ENCODE measurements at places on chromosomes 5 and 9.

GRCh38 chr5:129746876-129747275, 1.0 kb upstream of the MINAR2 start:
- DNase-seq: no peak

DNA sequence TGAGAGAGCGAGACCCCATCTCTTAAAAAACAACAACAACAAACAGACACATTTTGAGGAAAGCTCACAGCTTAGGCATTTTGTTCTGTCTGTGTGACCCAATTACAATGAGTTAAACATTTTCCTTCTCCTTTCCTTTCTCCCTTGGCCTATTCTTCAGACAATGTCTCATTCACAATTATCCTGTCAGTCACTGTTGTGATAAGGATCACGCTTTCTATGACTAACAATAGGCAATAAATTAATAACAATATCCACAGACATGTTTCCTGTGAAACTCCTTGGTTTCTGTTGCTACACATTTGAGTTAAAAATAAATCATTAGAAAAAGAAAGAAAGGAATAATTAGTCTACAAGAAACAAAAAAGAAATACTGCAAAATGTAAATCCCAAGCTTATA, 19.8 kb upstream of the CARTPT start:
- no peak for DNase-seq

DNA sequence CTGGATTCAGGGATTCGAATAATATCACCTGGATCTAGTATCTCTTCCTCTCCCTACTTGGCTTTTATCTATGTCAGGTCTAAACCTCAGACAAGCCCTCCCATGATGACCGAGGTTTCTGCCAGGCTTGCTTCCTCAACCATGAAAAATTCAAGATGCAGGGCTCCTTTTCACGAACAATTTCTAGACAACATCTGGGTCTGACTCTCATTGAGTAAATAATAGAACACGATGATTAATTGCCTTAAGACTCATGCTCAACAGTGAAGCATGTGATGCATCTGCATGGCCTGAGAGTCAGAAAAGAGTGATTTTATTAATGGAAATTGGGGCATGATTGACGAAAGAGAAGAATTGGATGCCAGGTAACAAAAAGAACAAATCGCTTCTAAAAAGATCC, 277.2 kb upstream of the ZNF608 start:
- no peak for DNase-seq

- no peak for DNase-seq
Observed at GRCh38 chr9:82553654-82554366, 509.1 kb downstream of the RASEF start.

- DNase-seq: no peak
Observed at GRCh38 chr5:147081311-147081764, 153.5 kb upstream of the STK32A start.

GRCh38 chr9:31137176-31138160, 1247.0 kb upstream of the ACO1 start:
- DNase-seq: no peak

- no peak for DNase-seq
Observed at GRCh38 chr5:111121926-111122325, 29.8 kb downstream of the WDR36 start.

DNA sequence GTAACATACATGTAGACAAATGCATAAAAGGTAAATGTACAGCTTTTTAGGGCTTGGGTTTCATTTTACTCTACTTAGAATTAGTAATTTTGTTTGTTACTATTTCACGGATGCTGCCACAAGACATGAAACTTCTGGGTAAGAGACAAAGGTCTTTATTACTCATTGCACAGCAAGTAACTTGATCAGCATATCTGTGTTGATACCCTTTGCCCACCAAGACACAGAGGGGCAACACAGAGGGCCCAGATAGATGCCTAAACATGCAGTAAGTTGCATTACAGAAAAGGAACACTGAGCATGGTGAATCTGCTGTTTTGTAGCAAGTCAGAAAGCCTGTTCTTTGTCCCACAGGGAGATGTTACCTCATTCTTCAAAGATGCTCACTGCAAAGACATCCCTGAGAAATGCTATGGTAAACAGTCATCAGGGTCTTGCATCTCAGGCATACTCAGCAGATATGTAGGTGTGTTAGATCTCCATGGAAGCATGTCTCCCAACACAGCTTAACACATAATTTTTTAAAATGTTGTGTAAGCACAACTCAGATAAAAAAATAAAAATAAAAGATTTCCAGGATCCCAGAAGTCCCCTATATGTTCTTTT, 10.3 kb downstream of the ITGA2 start:
- no peak for DNase-seq

- DNase-seq: no peak
Observed at GRCh38 chr9:109971226-109971625, 191.2 kb downstream of the PALM2AKAP2 start.

GRCh38 chr5:150489360-150490295, 18.3 kb upstream of the NDST1 start:
- DNase-seq: no peak

GRCh38 chr5:135229679-135230132, 169.3 kb downstream of the MACROH2A1 start:
- DNase-seq: no peak

GRCh38 chr9:131036529-131037334, 27.8 kb downstream of the LAMC3 start:
- no peak for DNase-seq

DNA sequence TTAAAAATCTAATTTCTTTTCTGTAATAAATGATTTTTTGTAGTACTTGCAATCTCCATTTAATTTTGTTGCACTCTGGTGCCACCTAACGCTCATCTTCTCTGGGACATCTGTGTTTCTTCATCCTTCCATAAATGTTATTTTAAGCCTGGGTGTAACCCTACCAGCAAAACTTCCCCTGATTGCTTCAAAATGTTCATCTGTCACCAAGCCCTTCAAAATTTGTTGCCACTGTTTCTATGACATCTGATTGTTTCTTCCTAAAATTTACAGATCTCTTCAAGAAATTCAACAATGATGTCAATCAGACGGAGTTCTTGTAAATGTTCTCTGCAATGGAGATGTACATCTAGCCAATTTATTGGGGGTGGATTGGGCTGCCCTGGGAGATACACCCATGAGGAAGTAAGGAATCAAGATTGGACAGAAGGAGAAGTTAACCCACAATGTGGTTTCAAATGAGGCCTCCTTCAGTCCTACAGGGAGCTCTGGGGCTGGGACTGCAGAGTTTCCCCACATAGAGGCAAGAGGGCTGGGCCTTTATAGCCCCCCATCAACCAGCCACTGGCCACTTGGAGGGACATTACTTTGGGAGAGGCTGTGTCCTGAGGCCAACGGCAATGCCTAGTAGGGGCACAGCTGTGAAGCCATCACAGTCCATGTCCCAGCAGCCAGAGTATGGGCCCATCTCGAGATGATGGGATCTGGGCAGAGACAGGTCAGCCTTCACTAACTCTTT, 23.3 kb downstream of the MCTP1 start:
- DNase-seq: no peak

GRCh38 chr5:144004146-144004545, 166.3 kb downstream of the YIPF5 start:
- DNase-seq: no peak

- no peak for DNase-seq
Observed at GRCh38 chr9:79111653-79112052, 460.1 kb upstream of the TLE4 start.

DNA sequence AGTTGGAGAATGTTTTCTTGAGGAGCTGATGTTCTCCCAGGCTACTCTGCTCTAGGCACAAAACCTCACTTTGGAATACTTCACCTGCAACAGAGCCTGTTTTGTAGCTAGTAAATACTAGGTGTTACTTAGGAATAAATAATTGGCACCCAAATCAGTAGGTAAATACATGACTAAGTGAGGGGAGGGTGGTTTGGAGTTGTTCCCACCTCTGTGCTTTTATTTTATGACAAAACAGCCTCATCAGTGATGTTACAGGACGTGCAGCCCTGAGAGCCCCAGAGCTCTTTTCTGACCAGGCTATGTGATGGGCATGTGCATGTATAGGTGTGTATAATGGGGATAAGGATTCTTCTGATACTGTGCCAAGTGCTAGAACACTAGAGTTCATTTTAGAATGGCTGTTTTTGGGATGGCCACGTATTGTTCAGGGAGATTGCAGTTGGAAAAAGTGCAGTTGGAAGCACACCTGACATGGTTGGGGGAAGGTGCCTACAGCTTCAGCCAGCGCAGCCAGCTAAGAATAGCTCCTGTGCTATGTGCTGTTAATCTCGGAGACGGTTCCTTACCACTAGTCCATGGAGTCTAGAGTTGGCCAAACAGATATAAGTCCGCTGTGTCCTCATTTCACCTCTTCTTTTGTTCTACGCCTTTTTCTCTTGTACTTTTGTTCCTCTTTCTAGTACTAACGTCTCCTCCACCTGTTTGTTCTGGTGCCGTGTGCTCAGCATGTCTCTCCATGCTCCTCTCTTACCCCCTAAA, 284.7 kb downstream of the FANCC start:
- DNase-seq: no peak

GRCh38 chr9:136512651-136513071, 29.8 kb upstream of the SEC16A start:
- DNase-seq: peak; percentile 28

GRCh38 chr5:31194892-31195555, 1.5 kb downstream of the CDH6 start:
- no peak for DNase-seq

- DNase-seq: no peak
Observed at GRCh38 chr5:32713361-32713769, 2.2 kb downstream of the NPR3 start.

GRCh38 chr5:151808451-151809169, 36.9 kb downstream of the G3BP1 start:
- DNase-seq: no peak

DNA sequence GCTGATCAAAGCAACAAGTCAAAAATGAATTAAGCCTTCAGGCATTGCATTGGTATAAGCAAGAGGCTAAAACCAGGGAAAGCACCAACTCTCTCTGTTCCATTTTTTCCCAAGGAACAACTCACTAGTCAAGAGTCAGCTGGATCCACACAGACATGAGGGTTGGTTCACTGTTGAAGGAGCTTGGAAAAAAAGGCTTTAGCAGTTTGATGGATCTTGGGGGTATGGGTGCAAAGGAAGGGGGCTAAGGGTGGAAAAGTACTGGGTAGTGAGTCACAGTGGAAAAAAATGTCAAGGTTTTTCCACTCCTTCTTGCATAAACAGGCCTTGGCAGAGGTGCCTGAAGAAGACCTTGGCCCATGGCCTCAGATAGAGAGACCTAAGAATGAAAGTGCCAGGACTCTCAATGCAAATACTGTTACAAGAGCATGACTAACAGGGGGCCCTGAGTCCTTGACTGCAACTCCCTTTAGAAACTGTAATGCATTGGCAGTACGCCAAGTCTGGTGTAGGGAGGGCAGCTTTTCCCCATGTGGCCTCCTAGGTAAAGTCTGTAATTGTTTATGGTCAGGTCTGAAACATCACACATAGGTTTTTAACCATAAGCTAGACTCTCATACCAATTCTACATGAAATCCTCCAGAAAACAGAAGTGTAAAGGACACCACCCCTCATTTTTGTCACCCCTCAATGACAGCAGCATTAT, 23.7 kb downstream of the ACTL7A start:
- DNase-seq: peak; percentile 61

GRCh38 chr9:17063535-17064135, 71.2 kb upstream of the CNTLN start:
- no peak for DNase-seq

DNA sequence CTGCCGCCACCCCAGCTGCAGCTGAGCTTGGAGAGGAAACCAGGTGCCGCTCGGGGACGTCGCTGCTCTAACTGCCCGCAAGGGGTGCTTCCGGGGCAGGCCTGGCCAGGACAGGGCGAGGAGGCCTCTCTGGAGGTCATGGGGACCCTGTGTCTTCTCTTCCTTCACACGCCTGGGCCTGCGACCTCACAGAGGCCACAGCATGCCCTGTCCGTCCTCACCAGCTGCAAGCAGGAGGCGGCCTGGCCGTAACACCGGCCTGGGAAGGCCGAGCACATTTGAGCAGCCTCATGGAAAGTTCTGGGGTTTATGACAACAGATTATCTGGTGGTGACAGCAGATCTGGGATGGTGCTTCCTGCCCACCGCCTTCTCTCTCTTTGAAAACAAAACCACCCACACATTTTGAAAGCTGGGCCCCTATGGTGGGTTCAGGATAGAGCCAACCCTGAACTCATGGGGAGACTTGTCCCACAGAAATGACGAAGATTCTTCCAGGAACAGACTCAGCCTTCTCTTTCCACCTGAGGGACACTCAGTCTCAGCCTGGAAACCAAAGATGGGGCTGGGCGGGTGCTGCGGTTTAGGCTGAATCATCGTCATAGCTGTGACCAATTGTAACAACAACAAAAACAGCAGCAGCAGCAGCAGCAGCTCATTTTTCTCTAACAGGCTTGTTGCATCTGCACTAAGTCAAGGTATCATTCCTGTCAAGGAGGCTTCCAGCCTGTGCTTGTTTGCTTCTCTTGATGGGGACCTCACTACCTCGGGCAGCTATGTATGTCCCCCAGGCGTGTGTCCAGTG, 99.6 kb upstream of the RAPGEF1 start:
- peak; percentile 16 for DNase-seq

DNA sequence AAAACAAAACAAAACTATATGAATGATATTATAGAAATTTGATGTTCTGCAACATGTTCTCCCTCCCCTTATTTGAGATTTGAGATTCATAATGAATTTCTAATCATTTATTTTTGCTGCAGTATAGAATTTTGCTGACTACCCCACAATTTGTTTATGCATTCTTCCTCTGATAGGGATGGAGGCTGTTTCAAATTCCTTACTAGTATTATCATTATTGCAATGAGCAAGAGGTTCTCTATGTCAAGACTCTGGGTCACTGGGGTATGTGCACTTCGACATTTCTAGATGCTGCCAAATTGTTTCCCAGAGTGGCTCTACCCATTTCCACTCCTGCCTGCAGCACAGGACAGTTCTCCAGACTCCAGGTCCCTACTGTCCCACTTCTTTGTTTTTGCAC, 54.9 kb upstream of the DAB2IP start:
- DNase-seq: no peak

- no peak for DNase-seq
Observed at GRCh38 chr5:126516133-126516532, 78.9 kb downstream of the ALDH7A1 start.

DNA sequence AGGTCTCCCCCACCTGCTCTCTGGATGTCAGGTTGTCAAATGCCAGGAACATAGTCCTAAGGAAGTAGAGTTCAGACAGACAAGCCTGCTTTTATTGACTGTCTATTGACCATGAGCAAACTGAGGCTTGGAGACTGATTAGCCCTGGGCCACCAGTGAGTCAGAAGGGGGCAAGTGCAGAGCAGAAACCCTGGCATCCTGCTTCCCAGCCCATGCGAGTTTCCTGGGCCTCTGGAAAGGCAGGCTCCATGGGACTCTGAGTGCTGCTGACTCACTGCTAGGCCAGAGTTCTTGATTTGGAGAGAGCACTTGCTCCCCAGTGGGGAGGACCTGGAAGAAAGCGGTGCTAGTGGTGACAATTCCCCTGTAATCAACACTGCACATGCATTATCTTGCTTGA, 2.8 kb upstream of the HBEGF start:
- no peak for DNase-seq

GRCh38 chr9:86843206-86843605, 104.1 kb downstream of the GAS1 start:
- no peak for DNase-seq
